ENCODE measurements at places on chromosomes 1 and 21. TPM values are rescaled to one million over a fixed set of nuclear protein-coding genes. Genes with fewer than 3 reads are reported as not detected.

MAD2L2 gene
- 22.7 TPM for total RNA-seq

HPDL gene
- 0.32 TPM for total RNA-seq

KCNE2 gene
- not detected for total RNA-seq

RIIAD1 gene
- total RNA-seq, result not detected

KRTAP13-2 gene
- total RNA-seq, result not detected

TBX15 gene
- total RNA-seq, result not detected

KCNJ10 gene
- total RNA-seq, result not detected

PLA2G2A gene
- total RNA-seq, result not detected

REG4 gene
- 0.25 TPM for total RNA-seq

LAMB3 gene
- total RNA-seq, result 0.38 TPM

PAX7 gene
- not detected for total RNA-seq

BEND5 gene
- 1.7 TPM for total RNA-seq

IARS2 gene
- total RNA-seq, result 46.0 TPM

RUNX3 gene
- total RNA-seq, result 112 TPM

C1orf141 gene
- not detected for total RNA-seq

SUSD4 gene
- total RNA-seq, result 2.9 TPM

DNM3 gene
- 2.7 TPM for total RNA-seq

IFI44 gene
- total RNA-seq, result 49.4 TPM

UBL4B gene
- not detected for total RNA-seq

PDE9A gene
- 6.9 TPM for total RNA-seq

AIRE gene
- not detected for total RNA-seq

CNR2 gene
- not detected for total RNA-seq

SYT6 gene
- total RNA-seq, result not detected

CSF3R gene
- 0.87 TPM for total RNA-seq

CDK18 gene
- 0.78 TPM for total RNA-seq

HES5 gene
- total RNA-seq, result not detected

F13B gene
- not detected for total RNA-seq

TAS1R1 gene
- not detected for total RNA-seq

CYP4Z1 gene
- total RNA-seq, result not detected

TCHH gene
- not detected for total RNA-seq

AMY1C gene
- total RNA-seq, result not detected

COA6 gene
- 21.8 TPM for total RNA-seq

Data from CD4-positive, alpha-beta memory T cell (primary cell).